ENCODE measurements at places on chromosomes 4 and X.

DNA sequence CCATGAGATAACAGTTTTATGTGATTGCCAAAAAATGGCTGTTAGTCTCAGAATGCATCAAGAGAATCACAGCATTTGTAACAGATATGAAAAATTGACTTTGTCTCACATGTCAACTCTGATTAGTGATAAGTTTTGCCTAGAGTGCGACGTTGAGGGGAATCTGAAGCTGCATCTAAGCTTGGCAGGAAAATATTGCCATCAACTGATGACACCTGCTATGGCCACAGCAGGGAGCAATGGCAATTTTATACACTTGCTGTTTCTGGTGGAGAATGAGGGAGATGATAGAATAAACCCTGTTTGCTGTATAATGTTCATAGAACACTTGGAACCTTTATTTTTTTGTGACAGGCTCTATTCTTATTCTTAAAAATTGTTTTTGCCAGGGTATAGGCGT, 205.4 kb upstream of the GNPDA2 start:
- no peak for DNase-seq

GRCh38 chr4:63493265-63493664, 916.0 kb downstream of the TECRL start:
- DNase-seq = no peak

DNA sequence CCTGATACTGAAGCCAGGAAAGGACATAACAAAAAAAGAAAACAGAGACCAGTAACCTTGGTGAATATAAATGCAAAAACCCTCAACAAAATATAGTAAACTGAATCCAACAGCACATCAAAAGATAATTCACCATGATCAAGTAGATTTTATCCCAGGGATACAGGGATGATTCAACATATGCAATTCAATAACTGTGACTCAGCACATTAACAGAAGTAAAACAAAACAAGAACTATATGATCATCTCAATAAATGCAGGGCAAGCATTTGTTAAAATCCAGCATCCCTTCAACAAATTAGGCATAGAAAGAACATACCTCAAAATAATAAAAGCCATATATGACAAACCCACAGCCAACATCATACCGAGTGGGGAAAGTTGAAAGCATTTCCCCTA, 112.0 kb downstream of the HHIP start:
- DNase-seq = no peak

- no peak for DNase-seq
Measured at GRCh38 chrX:13952581-13952980, 77.1 kb downstream of the GEMIN8 start.

GRCh38 chrX:12567857-12568256, 223.4 kb upstream of the PRPS2 start:
- DNase-seq = no peak
